Cardiac fibroblast (primary cell): ENCODE measurements at places on chromosomes 7 and 10.

DNA sequence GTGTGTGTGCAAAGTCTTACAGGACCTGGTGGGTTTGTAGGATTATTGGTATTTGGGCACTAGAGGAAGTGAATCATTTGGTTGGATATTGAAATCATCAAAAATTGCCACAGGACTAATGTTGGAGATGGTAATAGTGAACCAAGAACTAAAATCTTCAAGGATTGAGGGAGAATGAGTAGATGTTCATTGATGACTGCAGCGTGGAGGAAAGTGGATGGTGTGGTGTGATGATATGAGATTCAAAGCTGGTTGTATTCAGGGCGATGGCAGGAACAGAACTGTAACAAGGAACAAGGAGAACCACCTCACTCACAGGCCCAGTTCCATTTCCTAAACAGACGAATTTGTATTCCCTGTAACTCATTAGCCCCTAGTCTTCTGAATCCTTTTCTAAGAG lies 90.3 kb downstream of the TRIM24 start:
- DNase-seq: no peak

- peak; percentile 77 for DNase-seq
These were observed 208.7 kb upstream of the FAM3C start for GRCh38 chr7:121604627-121605316.

- DNase-seq: no peak
These were observed 113.3 kb upstream of the PRPS1L1 start for GRCh38 chr7:18140943-18141342.

- no peak for DNase-seq
These were observed 39.9 kb upstream of the EBF3 start for GRCh38 chr10:130003787-130004613.

GRCh38 chr7:83786858-83787257 lies 137.9 kb upstream of the SEMA3E start:
- DNase-seq: no peak

- DNase-seq: no peak
These were observed 196.5 kb downstream of the ACTR3B start for GRCh38 chr7:152956006-152956405.

DNA sequence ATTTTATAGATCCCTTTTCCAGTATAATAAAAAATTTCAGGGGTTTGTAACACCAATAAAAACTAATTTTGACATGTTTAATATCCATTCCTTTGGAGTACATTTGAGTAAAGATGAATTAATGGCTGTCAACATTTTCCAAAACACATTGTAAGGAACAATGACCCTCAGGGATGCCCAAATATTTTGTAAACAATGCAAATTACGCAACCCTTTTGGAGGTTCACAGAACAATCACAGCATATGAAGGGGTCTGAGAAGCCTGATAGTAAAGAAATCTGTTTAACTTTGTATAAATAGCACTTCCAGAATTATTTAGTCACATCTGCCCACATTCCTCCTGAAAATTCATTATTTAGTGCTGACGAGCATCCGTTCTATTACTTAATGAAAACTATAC lies 152.8 kb upstream of the FEZF1 start:
- no peak for DNase-seq

- DNase-seq: no peak
These were observed 254.1 kb downstream of the RELN start for GRCh38 chr7:103735377-103735776.

- no peak for DNase-seq
These were observed 4.1 kb upstream of the ITGA8 start for GRCh38 chr10:15723803-15724202.

DNA sequence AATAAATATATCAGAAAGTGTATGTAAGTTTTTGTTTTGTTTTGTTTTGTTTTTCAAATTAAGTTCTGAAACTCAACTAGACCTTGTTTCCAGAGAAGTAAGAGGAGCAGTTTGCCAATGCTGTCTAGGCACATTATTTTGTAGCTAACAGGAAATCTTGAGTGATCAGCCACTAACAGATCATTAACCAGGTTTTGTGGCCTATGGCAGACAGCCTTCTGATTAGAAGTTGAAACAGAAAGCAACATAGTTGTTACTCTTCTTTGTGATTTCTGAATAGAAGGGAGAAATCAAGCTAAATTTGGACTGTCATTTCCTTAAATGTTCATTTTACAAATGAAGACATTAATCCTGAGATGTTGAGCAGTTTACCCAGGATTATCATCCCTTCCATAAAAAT lies 142.6 kb downstream of the PLXDC2 start:
- no peak for DNase-seq

DNA sequence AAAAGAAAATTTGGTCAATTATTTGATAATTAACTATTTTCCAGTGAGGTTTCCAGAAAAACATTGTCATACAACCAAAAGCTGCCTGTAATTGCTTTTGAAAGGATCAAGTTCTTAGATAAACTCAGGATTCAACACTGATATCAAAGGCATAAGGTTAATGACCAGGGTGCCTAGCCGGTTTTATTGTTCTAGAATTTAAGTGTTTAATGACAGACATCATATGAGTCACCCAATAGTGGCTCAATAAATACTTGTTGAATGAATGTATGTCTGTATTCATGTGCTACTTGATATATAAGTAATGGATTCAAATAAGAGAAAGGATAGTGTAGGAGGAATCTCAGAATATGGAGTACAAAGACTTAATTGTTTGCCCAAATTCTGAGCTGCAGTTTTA lies 196.1 kb upstream of the LRGUK start:
- no peak for DNase-seq

DNA sequence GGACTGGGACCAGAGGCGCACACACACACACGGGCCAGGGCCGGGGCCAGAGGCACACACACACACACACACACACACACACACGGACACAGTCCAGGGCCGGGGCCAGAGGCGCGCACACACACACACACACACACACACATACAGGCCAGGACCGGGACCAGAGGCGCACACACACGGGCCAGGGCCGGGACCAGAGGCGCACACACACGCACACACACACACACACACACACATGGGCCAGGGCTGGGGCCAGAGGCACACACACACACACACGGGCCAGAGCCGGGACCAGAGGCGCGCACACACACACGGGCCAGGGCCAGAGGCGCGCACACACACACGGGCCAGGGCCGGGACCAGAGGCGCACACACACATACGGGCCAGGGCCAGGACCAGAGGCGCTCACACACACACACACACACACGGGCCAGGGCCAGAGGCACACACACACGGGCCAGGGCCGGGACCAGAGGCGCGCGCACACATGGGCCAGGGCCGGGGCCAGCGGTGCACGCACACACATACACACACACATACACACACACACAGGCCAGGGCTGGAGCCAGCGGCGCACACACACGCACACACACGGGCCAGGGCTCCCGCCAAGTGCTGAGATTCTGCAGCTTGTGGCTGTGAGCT lies 268.8 kb downstream of the ELFN1 start:
- no peak for DNase-seq

DNA sequence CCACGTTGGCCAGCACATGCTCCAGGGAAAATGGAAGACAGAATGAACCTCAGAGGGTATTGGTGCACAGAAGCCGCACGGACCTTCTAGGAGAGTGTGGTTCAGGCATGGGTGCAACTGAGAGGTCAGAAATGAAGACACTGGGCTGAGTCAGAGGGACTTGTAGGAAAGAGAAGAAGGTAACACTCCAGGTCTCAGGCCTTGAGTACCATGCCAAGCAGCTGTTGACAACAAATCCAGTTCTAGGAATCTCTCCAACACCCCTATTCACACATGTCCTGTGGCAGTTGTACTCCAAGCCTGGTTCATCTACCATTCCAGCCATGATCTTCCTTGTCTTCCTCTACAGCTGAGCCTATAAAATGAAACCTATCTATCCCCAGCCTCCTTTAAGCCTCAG lies 251.6 kb downstream of the USP6NL start:
- no peak for DNase-seq

- DNase-seq: no peak
These were observed 1.7 kb downstream of the DIP2C start for GRCh38 chr10:687583-688311.

GRCh38 chr7:47318395-47319182 lies 263.3 kb downstream of the TNS3 start:
- no peak for DNase-seq

GRCh38 chr7:103914147-103914899 lies 75.1 kb downstream of the RELN start:
- DNase-seq: no peak

DNA sequence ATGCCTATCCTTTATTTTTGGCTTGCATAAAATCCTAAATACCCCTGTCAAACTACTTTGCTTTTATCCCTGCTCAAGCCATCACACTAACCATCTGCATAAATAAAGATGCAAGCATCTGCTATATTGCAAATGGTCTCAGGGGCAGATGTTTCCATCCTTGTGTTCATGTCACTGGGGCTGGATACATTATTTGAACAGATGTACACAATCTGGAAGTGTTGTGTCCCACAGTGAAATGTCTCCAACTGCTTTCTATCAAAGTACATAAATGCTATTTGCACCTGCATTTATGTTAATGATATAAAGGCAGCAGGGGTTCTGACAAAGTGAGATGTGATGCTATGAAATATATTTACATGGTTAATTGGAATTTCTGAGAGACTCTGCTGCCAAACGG lies 163.1 kb downstream of the ZNF438 start:
- no peak for DNase-seq

GRCh38 chr7:141370650-141371049 lies 180.6 kb upstream of the AGK start:
- DNase-seq: no peak

DNA sequence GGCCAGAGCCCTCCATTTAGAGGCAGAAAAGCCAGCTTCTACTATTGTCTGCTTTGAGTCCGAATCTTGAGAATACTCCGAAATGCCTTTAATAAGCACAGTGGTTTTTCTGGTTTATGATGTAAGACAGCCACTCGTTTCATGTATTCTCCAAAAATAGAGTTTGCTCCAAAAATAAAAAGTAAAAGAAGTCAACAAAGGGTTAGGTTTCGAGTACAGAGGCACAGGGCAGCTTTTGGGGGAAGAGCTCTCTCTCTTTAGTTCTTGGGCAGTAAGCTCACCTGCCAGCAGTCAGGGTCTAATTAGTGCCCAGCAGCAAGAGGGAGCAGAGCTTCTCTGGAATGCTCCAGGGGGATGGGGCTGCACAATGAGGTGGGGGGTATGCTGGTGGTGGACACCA lies 20.2 kb downstream of the CREB3L2 start:
- no peak for DNase-seq

GRCh38 chr7:42167206-42167605 lies 69.8 kb downstream of the GLI3 start:
- DNase-seq: no peak

DNA sequence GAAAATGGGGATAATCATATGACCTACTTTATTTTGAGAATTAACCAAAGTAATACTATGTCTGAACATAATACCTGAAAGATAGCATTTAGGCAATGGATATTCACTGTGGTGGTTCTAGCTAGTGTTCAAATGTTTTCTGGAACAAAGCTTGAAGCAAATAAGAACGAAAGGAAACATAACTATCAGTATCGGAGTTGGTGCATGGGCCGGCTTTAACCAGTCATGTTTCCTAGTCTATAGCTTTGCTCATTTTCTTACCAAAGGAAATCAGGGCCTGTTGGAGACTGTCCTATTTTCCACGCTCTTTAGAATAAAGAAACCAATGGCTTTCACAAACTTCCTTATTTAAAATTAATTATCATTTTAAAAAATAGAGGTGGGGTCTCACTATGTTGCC lies 8.9 kb downstream of the IL2RA start:
- DNase-seq: no peak

DNA sequence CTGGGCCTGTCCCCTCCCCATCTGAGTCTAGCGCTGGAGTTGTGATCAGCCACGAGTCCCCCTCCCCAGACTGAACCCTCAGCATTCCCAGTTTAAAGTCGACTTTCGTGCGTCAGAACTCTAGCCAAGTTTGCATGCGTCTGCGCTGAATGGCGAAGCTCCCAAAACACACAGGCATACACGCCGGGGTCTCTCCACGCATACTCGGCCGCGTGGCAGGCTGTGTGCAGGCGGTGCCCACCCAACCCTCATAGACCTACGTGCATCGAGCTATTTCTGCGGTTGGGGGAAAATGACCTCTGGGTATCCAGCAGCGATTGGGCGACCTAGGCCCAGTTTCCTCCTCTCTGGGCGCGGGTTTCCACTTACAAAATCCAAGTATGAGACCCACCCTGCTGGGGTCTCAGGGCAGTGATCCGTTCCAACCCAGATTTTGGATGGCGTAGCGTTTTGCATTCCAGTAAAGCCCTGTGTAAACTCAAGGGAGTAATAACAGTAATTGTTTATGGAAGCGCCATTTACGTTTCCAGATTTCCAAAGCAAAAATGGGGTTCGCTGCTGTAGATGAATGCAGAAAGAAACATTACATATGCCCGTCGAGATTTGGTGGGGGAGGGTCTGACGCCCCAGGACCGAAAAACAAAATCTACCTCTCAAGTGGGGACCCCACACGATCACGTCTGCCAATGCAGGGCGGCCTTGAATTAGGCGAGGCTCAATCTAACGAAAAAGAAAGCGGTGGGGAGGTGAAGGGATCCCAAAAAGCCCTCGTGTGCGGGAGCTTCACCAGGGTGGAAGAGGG lies 2.0 kb upstream of the HMX3 start:
- no peak for DNase-seq

DNA sequence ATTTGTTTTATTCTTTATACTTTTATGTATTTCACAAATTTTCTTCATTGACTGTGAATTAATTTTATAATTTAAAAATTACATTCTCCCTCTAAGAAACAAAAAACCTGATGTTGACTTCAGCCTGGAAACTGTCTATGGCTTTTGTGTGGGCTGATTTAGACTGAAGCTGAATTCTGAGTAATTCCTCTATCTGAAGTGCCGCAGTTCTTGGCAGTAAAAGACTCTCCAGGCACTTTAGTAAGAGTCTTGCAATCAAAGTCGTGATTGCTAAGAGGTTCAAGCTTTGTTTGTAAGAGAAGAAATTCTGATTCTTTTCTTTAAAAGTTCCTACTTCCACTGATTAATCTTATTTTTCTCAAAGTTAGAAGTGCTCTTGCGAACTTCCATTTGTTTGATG lies 3.4 kb upstream of the CEP41 start:
- peak; percentile 38 for DNase-seq

GRCh38 chr7:128113839-128114238 lies 82.6 kb upstream of the LRRC4 start:
- DNase-seq: no peak

GRCh38 chr7:138008019-138008587 lies 6.2 kb upstream of the CREB3L2 start:
- no peak for DNase-seq
